ENCODE measurements at places on chromosomes 1 and 21. TPM values are rescaled to one million over a fixed set of nuclear protein-coding genes. Genes with fewer than 3 reads are reported as not detected.

The FUBP1 gene
- 225 TPM for total RNA-seq

The LCE1E gene
- total RNA-seq: not detected

The CATSPERE gene
- total RNA-seq: 0.50 TPM

The FCRL6 gene
- total RNA-seq: not detected

The NEK2 gene
- 75.4 TPM for total RNA-seq

The GJB4 gene
- not detected for total RNA-seq

The PLEKHG5 gene
- total RNA-seq: 2.8 TPM

The ECM1 gene
- 1.6 TPM for total RNA-seq

The PTPN22 gene
- total RNA-seq: 54.4 TPM

The LRRC8B gene
- 47.9 TPM for total RNA-seq

The BSND gene
- 0.12 TPM for total RNA-seq

The LCE3D gene
- total RNA-seq: not detected

The APOBEC4 gene
- not detected for total RNA-seq

The EDN2 gene
- not detected for total RNA-seq

The GBP1 gene
- 79.2 TPM for total RNA-seq

The ZBTB21 gene
- total RNA-seq: 28.6 TPM

The EXTL2 gene
- 5.3 TPM for total RNA-seq

The VWA5B1 gene
- 0.10 TPM for total RNA-seq

The AVPR1B gene
- total RNA-seq: not detected

The CLEC20A gene
- not detected for total RNA-seq

The CAPN8 gene
- total RNA-seq: not detected

The CYP2J2 gene
- 0.64 TPM for total RNA-seq

The DHDDS gene
- 44.1 TPM for total RNA-seq

The ZNF683 gene
- not detected for total RNA-seq

The FMO4 gene
- 2.4 TPM for total RNA-seq

The PSRC1 gene
- total RNA-seq: 20.5 TPM

The AKNAD1 gene
- not detected for total RNA-seq

The LHX8 gene
- total RNA-seq: not detected

The CENPS gene
- 16.7 TPM for total RNA-seq

The TNN gene
- not detected for total RNA-seq

The CLDN8 gene
- not detected for total RNA-seq

The RAB42 gene
- total RNA-seq: 0.21 TPM

Measured in activated naive CD4-positive, alpha-beta T cell treated with anti-CD3 and anti-CD28 coated beads, Interleukin-2, amount 50 U/mL, for 72 hours (primary cell).